NCI-H510A treated with DMSO at 0.1 percent for 48 hours (cell line): ENCODE measurements at places on chromosomes 4 and X.

- DNase-seq: no peak
Observed at GRCh38 chr4:24894243-24894642, 18.6 kb downstream of the CCDC149 start.

DNA sequence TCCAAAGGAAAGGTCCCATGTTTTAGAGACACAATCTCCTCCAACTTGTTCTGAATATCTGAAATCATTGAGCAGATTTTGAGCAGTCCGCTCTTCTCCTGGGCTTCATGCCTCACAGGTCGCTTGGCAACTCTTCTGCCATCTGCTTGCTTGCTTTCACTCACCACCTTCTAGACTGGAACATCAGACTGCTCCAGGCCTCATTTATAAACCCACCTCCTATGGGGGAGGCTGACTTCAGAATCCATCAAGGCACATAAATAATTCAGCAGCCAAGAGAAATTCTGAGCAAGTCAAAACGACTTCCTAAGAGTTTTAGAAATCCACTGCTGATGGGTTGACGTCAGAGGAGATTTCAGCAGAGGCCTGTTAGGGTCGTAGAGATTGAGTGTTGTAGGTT lies 64.1 kb downstream of the FAM184B start:
- DNase-seq: no peak

DNA sequence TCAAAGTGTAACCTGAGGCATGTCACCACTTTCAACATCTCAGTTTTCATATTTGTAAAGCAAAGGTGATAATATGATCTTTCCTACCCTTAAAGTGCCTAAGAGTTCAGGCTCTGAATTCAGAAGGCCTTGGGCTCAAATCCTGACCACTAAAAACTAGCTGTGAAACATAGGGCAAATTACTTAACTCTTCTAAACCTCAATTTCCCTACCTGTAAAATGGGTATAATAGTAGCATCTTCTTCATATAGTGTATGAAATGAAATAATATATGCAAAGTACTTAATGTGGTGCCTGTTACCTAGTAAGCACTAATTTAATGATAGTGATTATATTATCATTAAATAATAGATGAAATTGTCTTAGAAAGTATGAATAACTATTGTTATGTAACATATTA lies 7.0 kb upstream of the WDR44 start:
- DNase-seq: no peak

- DNase-seq: no peak
Observed at GRCh38 chr4:138540056-138540800, 298.1 kb upstream of the SLC7A11 start.

- DNase-seq: no peak
Observed at GRCh38 chr4:150514709-150515108, 67.2 kb upstream of the MAB21L2 start.

- DNase-seq: no peak
Observed at GRCh38 chrX:150099316-150099715, 161.0 kb upstream of the EOLA2 start.

- DNase-seq: no peak
Observed at GRCh38 chr4:183149616-183150539, 50.8 kb downstream of the WWC2 start.

GRCh38 chr4:77849278-77849965 lies 13.2 kb upstream of the MRPL1 start:
- peak; percentile 93 for DNase-seq

DNA sequence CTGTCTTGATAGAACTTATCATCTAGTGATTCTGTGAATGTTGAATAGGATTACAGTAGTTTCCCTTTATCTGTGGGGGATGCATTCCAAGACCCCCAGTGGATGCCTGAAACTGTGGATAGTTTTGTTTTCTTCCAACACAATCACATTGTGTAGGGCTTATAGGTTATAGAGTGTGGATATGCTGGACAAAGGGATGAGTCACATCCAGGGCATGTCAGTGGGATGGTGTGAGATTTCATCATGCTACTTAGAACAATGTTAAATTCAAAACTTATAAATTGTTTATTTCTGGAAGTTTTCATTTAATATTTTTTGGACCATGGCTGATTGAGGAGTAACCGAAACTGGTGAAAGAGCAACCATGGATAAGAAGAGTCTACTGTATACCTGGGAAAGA lies 432.3 kb upstream of the ATOH1 start:
- no peak for DNase-seq

GRCh38 chr4:134216411-134216810 lies 14.8 kb upstream of the PABPC4L start:
- DNase-seq: no peak

- DNase-seq: peak; percentile 11
Observed at GRCh38 chrX:39599339-39599738, 498.4 kb downstream of the BCOR start.

GRCh38 chrX:136531951-136532350 lies at the start of gene VGLL1:
Gene VGLL1, plus strand, starts transcription at chrX:136532215. Its CDS starts 3,806 bp downstream, at chrX:136536021.
- no peak for DNase-seq

DNA sequence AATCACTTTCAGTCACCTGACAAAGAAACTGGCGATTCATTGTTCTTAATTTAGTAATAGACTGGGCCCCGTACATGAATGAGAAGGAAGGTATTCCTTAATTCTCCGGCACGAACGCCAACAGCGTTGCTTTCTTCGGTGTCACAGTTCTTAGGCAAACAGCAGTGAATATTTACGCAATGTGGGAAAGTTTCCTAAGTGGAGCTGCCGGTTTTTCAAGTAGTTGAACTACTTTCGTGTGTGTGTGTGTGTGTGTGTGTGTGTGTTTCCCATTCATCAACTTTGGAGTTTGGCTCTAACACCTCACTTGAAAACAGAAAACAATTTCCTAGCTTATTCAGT lies 651 bp downstream of the NXT2 start:
- peak; percentile 36 for DNase-seq

- DNase-seq: no peak
Observed at GRCh38 chr4:174154215-174154854, 129.1 kb downstream of the FBXO8 start.

DNA sequence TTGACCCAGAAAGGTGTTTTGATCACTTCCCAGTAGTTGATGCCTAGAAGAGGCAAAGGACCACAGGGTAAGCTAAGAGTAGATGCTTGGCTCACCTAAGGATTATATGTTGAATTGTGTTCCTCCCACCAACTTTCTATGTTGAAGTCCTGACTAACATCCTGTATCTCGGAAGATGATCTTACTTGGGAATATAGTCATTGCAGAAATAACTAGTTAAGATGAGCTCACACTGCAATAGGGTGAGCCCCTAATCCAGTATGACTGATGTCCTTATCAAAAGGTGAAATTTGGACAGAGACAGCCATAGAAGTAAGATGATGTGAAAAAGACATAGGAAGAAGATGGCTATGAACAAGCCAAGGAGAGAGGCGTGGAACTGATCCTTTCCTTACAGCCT lies 3.3 kb upstream of the HMGB2 start:
- DNase-seq: no peak

DNA sequence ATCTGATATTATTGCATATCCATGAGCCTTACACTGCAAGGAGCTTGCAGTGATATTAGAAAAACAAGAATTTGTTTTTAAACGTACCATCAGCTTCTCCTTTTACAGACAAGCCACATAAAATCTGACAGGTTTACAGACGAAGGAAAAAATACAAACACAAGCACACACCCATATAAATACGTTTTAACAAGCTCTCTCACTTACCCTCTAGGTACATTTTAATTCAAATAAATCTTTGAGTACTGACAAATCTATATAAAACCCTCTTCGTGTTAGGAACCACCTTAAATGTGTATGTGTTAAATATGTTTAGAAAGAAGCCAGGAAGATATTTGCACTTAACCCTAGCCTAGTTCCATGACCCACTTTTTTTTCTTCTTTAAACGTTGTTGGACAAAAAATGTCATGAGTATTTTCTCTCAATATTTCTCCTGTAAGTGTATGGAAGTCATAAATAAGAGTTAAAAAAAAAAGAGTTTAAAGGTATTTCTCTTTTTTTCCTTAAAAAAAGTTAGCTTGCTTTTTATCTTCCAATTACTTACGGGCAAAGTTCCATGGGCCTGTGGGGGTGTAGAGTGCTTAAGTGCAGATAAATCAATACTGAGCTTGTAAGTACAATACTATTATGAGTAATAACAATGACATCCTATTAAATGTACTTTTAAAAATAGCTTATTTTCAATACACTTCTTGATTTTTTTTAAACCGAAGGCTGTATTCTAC lies 1.5 kb downstream of the ARAP2 start:
- no peak for DNase-seq

DNA sequence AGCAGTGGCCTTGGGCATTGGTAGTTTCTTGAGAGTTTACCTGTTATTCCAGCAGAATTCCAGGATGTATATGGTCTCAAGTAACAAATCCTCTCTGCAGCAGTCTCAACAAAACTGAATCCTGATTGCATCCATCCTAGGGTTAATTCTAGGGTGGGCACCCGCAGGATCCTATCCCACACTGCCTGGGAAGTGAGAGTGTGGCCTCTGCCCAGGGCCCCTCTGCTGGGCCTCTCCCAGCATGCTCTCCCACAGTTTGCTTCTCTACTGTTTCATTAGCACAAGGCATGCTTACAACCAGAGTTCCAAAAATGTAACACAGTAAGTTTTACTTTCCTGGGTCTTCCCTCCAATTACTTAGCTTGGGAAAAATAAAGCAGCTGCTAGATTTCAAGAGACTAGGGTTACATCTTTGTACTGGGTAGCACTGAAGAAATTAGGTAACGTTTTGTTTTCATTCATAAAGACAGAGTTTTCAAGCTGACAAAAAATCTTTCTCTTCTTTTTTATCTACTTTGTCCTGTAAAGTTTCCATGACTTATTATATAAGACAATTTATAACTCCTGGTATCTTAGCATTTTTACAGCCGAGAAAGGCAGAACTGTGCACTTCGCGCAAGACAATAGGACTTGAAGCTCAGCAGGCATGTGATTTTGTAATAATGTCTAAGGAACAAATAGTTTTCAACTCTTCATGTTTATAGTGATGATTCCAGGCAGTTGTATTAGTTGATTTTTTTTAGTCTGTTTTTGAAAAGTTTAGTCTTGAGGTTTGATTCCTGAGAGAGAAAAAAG lies 131.2 kb upstream of the PCDH18 start:
- no peak for DNase-seq

- DNase-seq: no peak
Observed at GRCh38 chr4:147651563-147651962, 32.4 kb downstream of the PRMT9 start.

- DNase-seq: no peak
Observed at GRCh38 chr4:20353646-20354045, 101.9 kb downstream of the SLIT2 start.

DNA sequence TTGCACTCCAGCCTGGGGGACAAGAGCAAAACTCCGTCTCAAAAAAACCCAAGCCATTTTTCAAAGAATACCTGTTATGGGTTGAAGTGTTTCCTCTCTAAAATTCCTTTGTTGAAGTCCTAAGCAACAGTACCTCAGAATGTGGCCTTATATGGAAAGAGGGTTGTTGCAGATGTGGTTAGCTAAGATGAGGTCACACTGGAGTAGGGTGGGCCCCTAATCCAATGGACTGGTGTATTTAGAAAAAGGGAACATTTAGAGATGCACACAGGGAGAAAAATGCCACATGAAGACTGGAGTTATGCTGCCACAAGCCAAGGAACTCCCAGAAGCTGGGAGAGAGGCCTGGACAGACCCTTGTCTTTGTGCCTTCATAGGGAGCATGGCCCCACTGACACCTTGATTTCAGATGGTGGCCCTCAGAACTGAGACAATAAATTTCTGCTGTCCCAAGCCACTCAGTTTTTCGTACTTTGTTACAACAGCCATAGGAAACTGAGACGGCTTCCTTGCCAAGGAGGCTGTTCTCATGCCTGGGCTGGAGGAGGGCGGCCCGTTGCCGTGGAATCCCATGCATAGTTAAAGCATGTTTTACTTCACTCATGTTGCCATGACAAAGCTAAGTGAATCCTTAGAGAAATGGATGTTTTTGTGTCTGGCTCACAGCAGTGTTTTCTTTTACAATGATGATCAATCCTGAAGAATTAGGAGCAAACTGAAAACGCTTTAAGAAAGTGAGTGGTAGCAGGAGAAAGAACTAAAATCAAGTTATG lies 16.5 kb downstream of the TRAPPC2 start:
- DNase-seq: no peak

- no peak for DNase-seq
Observed at GRCh38 chr4:95232358-95233156, 316.2 kb downstream of the UNC5C start.

- DNase-seq: no peak
Observed at GRCh38 chrX:132090403-132091159, 37.2 kb downstream of the FRMD7 start.

- no peak for DNase-seq
Observed at GRCh38 chrX:148540671-148541583, 40.5 kb downstream of the AFF2 start.

DNA sequence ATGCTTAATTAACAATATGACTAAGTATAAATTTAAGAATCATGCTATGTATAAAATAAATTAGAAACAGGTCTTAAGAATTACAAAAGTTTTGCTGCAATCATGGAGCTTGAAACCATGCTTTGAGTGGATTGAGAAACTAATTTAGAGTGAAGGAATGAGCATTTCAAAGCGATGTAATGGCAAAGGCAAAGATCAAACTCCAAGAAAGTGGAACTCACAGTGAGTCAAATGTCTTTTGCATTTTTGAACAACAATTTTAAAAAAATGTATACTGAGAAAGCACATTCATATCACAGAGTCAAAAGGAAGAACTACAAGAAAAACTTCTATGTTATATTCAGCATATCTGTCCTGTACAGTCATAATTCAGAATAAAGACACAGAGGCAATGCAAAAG lies 6.6 kb downstream of the GPRIN3 start:
- DNase-seq: no peak

GRCh38 chrX:40314070-40314469 lies 216.3 kb upstream of the BCOR start:
- DNase-seq: no peak

DNA sequence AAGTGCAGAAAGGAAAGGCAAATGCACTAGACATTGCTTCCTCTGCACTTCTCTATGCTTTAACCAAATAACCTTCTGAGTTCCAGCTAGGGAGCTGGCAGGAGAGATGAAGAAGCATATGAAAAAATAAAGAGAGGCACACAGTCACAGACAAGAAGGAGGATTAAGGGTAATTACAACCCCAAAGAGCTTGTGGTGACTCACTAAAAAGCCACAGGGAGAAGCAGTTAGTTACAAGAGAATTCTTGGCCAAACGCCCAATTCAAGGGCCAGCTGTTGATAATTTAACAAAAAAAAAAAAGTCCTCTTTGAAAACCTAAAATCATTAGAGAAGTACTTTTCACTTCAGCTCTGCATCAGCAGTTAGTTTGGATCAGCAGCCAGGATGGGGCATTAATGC lies 478.0 kb downstream of the KCNIP4 start:
- DNase-seq: peak; percentile 2
